ENCODE measurements at places on chromosomes 7 and 10.

DNA sequence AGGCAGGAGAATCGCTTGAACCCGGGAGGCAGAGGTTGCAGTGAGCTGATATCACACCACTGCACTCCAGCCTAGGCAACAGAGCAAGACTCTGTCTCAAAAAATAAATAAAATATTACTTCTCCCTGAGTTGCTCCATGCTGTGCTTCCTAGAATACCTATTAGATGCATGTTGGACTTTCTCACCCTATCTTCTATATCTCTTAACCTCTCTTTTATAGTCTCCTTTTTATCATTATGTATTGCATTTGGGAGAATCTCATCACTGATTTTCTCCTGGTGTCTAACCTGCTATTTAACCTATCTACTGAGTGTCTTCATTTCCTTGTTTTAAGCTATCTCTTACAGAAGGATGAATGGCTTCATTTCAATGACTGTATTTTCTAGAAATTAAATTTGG, 32.1 kb upstream of the NANOS1 start:
- DNase-seq: no peak

DNA sequence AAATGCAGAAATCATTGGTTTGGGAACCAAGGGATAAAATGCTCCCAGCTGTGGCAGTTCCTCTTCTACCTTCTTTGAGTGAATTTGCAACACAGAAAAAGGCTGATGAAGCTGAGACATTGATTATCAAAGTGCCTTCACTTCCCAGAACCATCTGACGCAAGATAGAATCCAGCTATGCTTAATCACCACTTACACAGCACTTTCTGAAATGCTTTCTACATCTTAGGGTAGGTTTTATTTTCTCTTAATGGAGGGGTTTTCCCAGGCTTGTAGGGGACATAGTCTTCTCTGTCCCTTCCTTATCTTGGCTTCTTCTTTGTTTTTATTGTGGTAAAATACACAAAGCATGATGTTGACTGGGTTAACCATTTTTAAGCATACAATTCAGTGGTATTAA, 332.6 kb upstream of the ZNF32 start:
- no peak for DNase-seq

GRCh38 chr10:11602919-11603523, 8.4 kb downstream of the USP6NL start:
- DNase-seq: no peak

- no peak for DNase-seq
Measured at GRCh38 chr7:46143421-46143820, 222.3 kb upstream of the IGFBP3 start.

DNA sequence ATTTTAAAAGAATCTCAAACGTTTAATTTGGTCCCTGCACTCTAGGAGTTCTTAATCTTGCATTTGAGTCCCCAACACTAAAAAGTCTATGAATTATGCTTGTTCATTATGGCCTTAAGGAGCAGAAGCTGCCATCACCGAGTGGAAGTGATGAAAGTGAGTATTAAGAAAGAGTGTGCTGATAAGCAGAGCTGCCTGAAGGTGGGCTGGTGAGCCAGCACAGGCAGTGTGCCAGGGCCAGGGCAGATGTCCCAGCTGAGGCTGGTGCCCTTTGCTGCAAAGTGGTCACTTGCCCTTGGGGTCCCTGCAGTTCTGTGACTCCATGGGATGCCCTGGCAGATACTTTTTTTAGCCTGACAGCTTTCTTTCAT, 72.9 kb upstream of the LOXL4 start:
- no peak for DNase-seq

- no peak for DNase-seq
Measured at GRCh38 chr7:129095258-129095657, 40.3 kb upstream of the TNPO3 start.

DNA sequence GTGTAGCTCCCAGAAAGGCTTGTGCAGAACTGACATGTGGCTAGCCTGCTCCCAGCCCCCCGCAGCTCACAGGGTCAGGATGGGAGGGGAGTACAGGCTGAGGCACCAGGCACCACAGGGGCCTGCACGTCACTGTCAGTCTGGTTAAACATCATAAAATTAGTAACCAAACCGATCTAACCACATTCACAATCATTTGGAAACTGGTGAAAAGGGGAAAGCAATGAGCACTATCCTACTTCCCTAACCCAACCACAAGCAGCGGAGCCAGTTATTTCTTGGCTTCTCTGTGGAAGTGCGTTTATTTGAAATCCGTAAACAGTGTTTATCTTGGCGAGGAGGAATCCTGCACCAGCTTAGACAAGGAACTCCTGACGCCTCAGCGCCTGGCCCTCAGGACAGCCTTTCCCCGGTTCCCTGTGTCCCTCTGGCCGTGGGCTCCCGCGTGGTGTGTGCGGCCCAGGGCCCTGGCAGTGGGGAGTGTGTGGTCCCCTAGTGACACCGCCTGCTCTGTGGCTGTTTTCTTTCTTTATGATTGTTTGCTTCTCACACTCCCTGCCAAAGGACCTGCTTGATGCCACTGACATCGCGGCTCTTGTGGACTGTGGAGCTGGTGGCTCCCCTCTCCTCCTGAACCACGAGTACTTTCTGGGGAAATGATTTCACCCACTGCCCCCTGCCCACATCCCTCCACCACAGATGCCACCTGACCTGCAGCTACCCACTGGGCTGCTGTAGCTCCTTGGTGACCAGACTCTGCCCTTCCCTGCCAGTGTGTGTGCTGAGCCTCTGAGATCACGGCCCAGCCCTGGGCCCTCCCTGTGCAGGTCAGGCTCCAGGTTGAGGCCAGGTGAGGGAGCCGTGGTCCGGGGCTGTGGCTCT, 38.0 kb downstream of the INPP5A start:
- DNase-seq: no peak

- no peak for DNase-seq
Measured at GRCh38 chr10:52297747-52298146, 16.3 kb upstream of the DKK1 start.

DNA sequence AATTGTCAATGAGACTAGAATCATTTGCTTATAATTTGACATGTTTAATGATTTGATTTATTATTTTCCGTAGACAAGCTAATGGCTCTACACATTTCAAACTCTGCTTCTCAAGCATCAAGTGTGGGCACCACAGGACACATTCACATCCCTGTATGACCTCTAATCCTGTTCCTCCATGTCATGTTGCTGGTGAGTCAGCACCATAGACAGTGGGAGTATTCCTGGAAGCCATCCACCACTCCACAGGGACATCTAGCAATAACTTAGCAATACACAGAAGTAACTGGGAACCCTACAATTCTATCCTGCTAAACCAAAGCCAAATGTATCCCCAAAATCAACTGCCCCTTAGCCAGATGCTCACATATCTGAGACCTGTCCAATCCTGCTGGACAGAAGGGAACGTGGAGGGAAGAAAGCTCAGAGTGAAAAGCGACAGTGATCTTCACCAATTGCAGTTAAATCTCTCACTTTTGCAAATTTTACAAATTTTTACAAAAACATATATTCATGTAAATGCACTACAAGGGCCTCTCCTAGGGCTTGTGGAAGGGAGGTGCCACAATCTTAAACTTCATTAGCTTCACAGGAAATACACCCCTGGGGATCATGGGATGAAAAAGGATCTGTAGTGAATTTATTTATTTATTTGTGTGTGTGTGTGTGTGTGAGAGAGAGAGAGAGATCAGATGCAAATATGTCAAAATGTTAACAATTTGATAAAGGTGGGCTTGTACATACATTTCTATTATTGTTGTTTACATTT, 126.5 kb downstream of the GFRA1 start:
- DNase-seq: no peak
